CD4-positive, alpha-beta T cell treated with Interleukin-4 for 4 hours (primary cell): ENCODE measurements at places on chromosomes 6 and 20.

DNA sequence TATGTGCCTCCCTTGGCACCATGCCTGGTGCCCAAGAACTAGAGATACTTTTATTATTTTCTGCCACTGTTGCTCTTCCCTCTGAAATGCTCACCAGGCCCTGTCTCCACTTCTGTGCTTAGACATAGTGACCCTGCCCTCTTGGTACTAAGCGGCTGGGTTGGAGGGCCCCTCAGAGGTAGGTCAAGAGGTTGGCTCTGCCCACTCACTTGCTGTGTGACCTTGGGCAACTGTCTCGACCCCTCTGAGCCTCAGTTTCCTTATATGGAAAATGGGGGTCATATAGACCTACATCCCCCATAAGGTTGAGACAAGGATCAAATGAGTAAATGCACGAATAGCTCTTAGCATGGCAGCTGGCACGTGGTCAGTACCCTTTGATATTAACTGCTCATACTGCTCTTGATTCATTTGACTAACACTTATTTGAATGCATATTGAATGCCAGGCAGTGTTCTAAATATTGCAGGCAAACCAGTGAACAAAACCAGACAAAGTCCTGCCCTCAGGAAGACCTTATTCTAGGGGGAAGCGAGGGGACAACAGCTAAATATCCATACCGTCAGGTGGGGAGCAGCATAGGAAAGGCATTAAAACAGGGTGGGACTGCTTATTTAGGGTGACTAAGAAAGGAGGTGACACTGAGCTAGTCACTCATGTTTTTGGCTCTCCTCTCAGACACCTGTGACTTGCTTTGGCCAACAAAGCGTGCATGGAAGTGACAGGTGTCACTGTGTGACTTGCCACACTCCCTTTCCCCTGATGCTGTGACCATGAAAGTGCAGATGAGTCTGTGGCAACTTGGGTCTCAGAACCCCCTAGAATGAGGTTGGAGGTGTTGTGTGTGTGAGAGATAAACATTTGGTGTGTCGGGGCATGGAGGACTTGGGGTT is 14.3 kb upstream of the SPO11 start:
- no peak for DNase-seq

GRCh38 chr6:106102967-106103727 is 17.0 kb downstream of the PRDM1 start:
- no peak for DNase-seq

- DNase-seq = no peak
Observed at GRCh38 chr20:53245574-53245973, 273.4 kb downstream of the TSHZ2 start.

GRCh38 chr20:21559305-21559704 is 45.4 kb upstream of the NKX2-2 start:
- peak; percentile 14 for DNase-seq

DNA sequence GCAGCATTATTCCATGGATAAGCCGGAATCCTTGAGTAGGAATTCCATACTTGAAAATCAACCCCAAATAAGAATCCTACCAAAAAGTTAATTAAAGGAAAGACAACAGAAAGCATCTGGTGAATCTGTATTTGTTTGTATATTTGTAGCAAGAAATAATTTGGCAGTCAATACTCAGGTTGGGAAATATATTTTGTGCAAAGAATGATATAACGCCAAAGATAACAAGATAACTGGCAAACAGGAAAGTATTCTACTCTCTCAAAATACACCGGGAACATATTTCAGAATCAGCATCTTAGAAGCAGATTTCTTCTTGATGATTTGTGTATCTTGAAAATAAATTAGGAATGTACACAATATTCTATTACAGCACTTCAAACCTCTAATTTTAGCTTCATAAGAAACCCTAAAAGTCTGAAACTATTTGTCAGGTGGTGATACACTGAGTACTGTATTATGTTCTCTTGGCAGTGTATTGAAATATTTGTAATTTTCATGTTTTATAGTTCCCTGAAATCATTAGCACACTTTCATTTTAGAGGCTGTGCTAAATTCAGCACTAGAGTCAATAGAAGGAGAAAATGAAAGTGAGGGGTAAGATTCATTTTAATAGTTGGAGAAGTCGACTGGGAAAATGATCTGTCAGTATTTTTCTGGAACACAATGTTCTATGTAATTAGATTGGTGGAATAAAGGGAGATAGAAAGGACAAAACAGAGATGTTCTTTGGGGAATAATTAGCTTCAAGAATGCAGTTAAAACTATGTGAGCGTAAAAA is 879.7 kb upstream of the GJE1 start:
- DNase-seq = no peak

GRCh38 chr6:109125504-109125903 is 30.2 kb downstream of the CEP57L1 start:
- DNase-seq = no peak

- DNase-seq = no peak
Observed at GRCh38 chr6:11804701-11805100, 26.1 kb upstream of the ADTRP start.

DNA sequence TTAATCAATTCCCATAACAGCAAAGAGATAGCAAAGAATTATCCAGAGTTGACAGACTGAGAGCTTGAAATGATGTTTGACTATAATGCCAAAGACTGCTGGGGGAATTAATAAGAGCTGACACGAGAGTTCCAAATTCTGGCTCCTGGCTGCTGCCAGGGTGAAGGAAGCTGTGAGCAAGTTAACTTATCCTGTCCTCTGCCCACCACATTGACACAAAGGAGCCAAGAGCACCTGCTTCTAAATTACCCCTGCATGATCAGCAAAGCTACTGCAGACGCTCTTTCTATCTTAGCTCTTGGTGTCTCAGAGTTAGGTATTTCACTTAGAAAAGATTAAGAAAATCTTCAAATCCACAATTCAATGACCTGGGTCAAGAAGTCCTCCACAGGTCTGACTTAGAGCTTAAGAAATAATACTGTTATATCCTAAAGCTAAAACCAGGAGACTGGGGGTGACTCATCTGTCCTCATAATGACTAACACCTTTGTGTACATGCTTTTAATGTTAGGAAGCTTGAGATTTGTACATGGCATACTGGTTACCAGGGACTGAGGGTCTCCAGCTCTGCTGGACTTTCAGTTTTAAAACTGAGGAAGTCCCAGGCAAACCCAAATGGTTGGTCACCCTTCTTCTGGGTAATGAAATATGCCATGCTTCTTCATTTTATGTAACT is 13.2 kb upstream of the FRK start:
- no peak for DNase-seq

- DNase-seq = no peak
Observed at GRCh38 chr20:58810116-58810878, 40.4 kb downstream of the GNAS-AS1 start.

DNA sequence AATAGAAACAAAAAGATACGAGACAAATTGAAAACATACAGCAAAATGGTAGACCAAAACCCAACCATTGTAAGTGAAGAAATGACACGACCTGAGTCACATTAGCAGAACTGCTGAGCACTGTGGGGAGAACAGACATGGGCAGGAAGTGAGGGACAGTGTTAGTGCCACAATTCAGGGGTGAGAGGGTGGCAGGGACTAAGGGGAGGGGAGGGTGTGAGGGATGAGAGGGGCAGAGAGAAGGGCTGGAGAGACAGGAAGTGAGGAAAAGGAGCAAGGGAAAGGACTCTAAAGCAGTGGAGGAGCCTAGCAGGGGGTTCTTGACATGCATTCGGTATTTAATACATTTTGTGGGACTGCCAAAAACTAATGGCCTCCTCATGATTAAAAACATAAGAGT is 45.0 kb upstream of the TRIM26 start:
- peak; percentile 24 for DNase-seq

GRCh38 chr20:31676609-31676989 is 38.9 kb downstream of the COX4I2 start:
- DNase-seq = no peak

DNA sequence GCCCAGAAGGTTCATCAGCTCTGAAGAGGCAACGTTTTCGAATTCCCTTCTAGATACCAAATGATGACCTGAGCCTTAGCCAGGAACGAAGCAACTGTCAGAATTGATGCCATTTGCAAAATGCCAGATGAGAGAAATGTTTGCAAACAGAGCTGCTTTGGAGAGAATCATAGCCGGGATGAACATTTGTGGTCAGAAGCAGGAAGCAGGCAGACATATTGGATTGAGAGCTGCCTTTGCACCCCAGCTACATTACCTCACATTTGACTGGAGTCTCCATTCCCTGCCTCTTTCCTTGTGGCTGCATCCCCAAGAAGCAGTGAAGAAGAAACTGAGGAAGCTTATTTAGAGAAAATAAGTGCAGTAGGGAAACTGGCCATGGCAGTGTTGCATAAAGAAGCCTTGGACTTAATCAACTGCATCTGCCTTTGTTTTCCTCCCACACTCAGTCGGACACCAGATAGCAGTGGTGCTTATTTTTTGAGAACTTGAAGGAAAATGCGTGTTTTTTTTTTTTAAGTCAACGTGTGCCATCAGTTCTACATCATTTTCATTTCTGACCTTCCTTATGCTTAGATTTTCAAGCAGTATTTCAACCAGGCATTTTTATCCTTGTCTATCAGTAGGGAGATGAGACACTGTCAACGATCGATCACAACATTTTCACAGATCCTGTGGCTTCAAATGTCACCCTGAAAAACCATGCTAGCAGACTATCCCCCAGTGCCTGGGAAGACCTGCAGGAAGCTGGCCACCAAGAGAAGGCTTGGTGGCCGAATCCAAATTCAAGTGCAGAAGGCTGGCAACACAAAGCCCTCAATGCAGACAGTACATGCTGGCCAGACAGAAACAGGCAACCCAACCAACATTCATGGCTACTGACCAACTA is 541.2 kb upstream of the JARID2 start:
- DNase-seq = no peak

GRCh38 chr6:32718879-32719278 is 22.3 kb upstream of the HLA-DQA2 start:
- DNase-seq = no peak

GRCh38 chr20:50110141-50111047 is 2.6 kb downstream of the UBE2V1 start:
- DNase-seq = peak; percentile 71

DNA sequence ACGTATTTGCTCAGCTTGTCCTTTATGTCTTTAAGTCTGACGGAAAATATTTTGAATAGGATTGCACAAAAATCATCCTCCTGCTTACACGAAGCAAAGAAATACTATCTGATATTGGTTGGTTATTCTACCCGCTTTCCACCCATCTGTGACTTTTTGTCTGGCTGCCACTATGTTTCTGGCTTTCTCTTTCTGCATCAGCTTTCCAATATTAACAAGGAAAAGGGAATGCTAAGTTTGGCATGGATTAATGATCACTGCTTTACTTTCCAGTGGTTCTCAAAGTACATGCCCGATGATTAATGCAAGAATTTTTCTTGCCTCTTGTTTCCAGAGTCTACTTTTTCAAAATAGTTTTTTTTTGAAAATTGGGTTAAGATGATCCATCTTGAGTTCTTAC is 57.0 kb downstream of the RNF144B start:
- DNase-seq = no peak

DNA sequence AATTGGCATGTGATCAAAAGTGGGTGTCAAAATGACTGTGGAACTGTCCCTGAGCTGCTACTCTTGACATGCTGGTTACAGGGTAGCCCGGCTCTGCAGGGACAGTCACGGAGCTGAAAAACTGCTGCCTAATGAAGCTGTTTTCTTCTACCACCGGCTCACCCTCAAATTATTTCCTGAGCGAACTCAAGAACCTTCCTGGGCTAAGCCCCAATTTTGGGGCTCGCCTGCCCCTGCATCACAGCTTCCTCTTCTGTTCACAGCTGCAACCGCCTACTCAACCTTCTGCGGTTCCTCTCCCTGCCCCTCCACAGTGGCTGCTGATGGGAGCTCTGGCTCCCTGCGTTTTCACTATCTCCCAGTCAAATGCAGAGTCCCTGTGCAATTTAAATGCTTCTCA is 110.8 kb upstream of the MLN start:
- DNase-seq = peak; percentile 49

- DNase-seq = no peak
Observed at GRCh38 chr6:3771407-3772011, 20.0 kb upstream of the PXDC1 start.

- no peak for DNase-seq
Observed at GRCh38 chr6:122050242-122050755, 349.2 kb upstream of the HSF2 start.

DNA sequence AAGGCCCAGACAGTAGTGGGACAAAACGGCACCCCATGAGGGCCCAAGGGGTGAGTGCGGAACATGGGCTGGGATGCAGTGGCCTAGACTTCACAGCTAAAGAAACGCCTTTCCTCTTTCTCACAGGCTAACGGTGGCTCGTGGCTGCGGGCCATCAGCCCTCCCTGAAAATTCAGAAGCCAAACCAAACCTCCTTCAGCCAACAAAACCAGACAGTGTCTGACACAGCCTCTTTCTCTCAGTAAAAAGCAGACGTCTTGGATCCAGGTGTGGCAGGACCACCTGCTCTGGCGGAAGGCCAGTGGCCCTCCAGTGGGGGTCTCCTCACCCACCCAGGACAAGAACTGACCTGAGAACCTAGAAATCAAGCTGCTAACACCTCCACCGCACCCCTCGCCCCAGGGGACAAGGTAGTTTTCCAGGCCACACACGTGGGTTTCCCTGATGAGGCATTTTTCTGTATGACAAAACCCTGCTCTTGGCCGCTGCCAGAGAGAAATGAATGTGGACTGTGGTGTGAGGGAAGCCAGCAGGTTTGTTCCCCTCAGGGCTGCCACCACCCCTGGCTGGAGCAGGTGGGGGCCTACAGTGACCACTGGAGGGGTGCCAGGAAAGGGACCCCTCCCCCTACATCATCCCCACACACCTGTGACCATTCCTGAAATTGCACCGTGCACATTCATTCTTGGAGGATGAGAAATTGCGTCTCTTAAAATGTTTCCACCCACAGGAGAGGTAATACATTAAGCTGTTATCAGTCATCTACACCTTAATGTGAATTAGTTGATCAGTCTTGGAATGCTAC is 76.8 kb upstream of the PIM1 start:
- no peak for DNase-seq

GRCh38 chr6:109252261-109253041 is 129.8 kb downstream of the CD164 start:
- DNase-seq = no peak

DNA sequence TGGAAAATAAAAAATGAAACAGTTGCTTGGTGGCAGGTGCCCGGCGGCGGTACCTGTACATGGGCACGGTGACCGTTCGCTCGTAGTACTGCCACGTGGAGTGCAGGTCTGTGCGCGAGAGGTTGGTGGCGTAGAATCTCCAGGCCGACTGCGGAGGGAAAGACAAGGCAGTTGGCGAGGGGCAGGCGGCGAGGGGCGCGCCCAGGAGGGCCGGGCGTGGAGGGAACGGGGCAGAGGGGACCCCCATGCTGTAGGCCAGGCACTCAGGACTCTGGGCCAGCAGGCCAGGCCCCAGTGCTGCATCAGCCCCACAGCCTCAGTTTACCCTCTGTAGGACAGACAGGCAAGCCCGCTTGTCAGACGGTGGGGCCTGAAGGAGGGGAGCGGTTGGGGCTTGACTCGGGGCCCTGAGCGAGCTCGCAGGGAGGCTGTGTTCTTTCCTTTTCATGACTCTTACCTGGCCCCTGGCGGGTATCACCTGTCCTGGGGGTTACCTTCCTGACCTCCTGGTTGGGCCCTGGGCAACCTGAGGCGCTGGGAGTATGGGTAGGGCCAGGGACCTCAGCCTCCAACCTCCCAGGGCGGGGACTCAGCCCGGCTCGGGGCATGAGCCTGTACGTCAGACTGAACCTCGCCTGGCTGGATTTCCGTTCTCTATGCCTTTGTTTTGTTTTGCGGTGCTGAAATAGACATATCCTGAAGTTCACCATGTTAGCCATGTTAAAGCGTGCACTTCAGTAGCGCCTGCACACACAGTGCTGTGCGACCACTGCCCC is 38.5 kb downstream of the KCNQ2 start:
- no peak for DNase-seq
